ENCODE measurements at places on chromosomes 7 and 10.

GRCh38 chr7:90607196-90607595 is 11.1 kb downstream of the CDK14 start:
- DNase-seq = no peak

DNA sequence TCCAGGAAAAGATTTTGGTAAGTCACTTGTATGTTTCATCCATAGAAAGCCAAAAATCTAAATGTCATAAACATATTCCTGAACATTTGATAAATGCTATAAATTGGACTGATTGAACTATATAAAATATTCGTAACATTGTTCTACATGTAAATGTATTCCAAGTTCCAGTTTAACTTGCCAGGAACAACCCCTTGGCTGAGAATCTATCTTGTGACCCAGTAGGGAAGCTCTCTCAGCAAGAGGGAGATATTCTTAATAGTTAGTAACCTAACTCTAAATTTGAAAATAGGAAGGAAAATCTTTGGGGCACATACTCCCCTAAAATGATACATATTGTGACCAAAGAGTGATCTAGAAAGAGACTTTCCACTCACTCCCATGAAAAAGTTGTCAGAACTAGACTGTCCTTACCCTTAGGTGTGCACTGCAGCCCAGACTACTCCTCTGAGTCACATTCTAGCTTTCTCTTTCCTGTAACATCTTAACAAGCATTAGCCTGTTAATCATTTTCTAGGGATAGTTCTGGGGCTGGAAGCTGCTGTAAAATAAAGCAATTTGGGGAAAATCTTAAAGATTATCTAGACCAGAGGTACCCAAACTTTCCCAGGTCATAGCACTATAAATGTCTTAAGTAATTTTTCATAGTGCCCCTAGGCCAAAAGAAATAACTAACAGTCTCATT is 73.7 kb upstream of the SKAP2 start:
- no peak for DNase-seq

- DNase-seq = no peak
These were observed 43.6 kb upstream of the THSD7A start for GRCh38 chr7:11875635-11876034.

DNA sequence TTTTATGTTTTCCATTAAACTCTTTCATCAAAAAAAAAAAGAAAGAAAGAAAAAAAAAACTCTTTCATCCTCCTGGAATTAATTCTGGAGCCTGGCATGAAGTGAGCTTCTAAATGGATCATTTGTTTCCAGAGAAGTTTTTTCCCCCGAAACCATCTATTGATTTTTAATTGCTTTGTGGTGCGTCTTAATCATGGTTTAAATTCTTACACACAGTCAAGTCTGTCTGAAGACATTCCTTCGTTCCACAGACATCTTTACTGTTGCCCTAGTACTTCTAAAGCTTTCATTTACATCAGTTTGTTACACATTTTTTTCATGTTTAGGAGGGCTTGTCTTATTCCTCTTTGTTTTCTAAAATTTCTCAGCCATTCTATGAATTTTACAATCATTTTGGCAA is 493.4 kb upstream of the FOXK1 start:
- DNase-seq = no peak

DNA sequence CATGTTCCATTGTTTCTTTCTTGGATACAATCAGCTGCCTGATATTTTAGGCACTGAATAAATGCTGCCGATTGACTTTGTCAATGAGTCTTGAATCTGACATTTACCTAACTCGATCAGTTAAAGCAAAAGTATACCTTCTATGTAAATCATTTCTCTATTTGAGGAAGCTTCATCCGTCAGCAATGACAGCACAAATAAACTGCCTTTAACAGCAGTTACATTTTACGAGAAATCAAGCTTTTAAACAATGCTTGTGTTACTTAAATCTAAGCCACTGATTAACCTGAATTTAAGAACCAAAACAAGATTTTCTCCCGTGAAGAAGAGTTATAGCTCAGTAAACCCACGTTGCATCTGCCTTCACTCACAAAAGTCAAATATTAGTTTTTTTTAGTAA is 71.3 kb downstream of the CUL1 start:
- DNase-seq = no peak

DNA sequence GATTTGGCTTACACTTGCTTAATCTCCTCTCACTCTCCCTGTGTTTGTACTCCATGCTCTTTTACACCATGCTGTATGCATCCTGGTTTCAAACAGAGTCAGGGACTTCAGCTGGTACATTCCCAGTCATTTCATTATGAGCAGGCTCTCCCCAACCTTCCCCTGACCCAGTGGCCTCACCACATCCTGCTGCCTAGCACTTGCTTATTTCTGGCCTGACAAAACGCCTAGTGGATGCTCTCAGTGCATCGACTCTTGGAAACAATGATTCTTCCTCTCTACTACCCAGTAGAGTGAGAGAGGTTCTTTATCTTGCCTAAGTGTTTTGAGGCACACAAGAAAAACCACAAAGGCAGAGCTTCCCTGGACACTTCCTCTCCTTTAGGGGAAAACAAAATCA is 63.4 kb downstream of the CAV1 start:
- peak; percentile 79 for DNase-seq

DNA sequence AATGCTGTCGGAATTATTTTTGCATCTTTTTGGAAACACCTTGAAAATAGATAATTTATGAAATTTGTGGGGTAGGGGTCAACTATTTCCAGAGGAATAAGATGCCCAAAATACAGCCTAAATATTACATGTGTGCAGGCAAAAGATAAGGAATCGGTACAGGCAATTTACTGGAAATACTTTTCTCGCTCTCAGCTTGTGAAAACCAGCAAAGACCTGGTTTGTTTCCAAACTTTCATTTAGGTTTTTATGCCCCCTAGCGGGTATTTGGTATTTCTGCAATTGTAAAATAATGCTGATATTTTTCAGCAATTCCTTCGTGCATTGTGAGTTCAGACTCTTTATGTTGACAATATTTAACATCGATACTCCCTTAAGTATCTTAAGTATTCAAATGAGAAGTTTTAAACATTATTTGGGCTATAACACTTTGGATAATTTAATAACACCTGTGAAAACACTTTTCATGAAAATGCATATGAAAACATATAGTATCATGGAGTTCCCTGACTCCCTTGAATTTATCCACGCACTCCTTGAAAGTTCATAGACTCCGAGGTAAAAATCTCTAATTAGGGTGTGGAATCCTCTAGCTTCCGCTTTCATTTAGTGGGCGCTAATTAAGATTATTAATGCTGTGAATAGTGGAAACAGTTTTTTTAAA is 132.4 kb downstream of the TSPAN12 start:
- DNase-seq = peak; percentile 32

DNA sequence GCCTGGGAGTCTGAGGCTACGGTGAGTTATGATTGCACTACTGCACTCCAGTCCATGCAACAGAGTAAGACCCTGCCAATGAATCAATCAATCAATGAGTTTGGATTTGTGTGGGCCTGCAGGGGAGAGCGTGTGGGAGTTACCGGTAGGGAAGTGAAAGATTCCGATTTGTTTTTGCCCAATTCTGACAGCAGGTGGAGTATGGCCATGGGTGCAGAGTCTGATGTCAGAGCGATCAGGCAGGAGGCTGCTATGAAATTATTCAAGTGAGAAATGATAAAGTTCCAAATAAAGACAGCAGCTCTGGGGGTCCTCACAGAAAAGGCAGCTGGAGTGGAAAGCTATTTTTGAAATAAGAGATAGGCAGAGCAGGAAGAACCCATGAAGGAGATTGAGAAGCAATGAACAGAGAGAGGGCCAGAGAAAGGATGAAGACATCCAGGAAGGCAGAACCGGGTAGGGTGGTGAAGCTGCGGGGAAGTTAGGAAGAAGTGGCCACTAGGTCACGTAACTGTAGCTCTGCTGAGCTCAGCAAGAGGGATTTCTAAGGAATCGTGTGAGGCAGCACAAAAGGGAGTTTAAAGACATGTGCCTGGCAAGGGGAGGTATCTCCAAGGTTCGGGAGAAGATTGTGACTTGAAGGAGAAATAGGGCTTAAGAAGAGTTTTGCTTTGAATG is 93.7 kb upstream of the NMT2 start:
- peak; percentile 54 for DNase-seq

GRCh38 chr10:121631365-121632029 is 33.3 kb upstream of the FGFR2 start:
- no peak for DNase-seq

GRCh38 chr7:31023877-31024276 is 28.2 kb upstream of the ADCYAP1R1 start:
- DNase-seq = no peak

GRCh38 chr7:100578246-100579183 is 4.8 kb upstream of the SAP25 start:
- DNase-seq = no peak

DNA sequence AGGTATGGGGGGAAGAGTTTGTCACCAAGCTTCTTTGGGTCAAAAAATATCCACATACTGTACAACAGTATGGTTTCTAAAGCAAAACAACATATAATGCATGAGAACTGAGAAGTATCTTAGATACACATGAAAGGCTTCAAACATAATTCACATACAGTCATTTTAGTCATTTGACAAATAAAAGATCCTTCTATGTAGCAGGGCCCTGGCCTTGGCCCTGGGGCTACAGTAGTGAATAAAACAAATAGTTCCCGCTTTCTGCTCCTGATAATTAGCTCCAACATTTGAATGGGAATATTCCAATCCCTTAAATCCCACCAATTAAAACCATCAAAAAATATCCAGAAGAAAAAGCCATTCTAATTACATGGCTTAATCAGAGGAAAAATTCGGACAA is 51.3 kb downstream of the MALSU1 start:
- DNase-seq = no peak

GRCh38 chr10:77801474-77802161 is 124.9 kb downstream of the DLG5 start:
- no peak for DNase-seq

DNA sequence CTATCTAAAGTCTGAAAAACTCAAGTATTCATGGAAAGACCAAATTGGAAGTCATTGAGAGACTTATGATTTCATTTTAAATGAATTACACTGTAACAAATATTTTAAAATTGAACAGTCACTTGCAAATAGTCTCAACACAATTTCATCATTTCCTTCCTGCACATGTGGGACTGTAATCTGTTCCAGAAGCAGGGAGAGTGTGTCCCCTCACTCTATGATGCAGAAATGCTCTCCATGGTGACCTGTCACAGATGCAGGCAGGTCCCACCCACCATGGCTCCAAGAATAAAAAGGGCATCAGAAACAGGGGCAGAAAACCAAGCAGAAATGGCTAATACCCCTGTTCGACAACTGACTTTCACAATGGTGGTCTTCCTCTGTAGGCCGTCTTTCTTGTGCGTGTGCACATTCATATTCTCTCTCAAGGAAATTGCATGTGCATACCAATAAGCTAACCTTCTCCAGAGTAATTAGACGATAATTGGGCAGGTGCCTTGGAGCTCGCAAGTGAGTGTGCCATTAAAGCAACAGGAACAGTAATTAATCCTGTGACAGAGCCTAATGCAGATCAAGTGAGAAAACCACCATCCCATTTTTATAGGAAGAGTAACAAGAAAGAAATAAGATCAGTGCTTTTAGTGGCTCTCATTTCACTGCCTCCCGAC is 170.9 kb downstream of the ZMYND11 start:
- peak; percentile 7 for DNase-seq

DNA sequence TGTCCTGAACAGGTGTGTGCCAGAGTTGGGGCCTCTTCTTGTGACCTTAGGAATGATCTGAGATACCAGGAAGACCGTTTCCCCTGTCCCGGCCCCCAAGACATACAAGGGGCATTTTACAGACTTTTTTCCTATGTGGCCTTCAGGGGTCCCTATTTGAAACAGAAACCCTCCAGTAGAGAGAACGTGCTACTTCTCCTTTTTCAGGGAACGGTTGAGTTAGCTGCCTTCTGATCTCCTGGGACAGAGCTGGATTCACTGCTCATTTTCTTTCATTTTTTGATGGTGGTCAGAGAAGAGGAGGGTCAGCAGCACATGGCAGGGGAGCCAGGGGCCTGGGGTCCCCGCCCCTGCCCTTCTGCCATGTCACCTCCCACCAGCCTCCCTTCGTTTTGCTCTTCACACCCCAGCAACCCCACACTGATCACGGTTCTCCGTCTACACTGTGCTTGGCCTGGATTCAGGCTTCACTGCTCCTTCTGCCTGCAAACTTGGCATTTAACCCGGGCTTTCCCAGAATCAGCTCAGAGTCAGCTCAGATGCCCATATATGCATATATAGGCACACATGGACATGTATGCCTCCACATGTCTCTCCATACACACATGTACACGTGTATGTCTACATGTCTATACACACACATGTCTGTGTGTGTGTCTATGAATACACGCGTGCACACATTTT is 138.1 kb upstream of the BTBD16 start:
- no peak for DNase-seq

DNA sequence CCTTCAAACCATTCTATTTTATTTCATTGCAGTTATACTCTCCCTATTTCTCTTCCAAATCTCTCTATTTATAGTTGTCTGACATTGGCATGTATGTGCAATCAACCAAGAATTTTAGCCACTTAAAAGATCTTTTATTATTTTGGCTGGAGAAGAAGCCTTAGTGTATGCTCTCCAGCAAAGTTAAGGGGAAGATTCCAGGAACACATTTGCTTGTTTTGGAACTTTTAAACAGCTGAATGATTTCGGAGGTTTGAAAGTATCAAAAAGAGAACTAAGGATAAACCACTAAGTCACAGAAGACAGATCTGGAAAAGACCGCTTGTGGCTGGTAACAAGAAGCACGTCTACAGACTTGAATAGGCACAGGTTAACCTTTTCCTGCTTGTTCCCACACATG is 182.2 kb upstream of the FZD1 start:
- DNase-seq = no peak

GRCh38 chr10:119391440-119392251 is 150.9 kb downstream of the RGS10 start:
- no peak for DNase-seq

DNA sequence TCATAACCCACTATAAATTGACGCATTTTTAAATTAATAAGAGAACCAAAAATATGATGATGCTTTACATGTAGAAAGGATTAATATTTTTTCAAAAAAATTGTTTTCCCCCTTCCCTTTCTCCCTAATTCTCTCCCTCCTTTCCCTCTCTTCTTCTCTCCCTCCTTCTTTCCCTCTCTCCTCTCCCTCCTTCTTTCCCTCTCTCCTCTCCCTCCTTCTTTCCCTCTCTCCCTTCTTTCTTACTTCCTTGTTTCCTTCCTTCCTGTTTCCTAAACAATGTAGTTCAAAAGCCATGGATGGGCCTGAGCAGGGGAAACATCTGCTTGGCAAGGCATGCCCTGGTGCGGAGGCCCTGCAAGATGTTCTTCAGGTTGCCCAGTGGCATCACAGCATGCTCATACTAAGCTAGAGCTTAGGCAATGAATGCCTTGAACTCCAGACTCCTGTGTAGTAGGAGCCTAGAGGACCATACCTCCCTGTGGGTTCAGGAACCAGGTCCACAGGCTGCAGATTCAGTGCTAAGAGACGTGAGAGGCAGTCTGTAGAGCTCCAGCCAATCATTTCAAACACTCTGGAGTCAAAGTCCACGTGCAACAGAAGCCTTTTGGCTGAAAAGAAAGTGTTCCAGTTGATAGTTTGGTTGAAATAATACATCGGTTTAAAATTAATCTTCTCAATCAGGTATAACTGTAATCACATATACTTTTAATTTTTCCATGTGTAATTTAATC is 20.1 kb upstream of the MRPS17 start:
- DNase-seq = no peak

GRCh38 chr7:111089822-111090426 is 1.0 kb upstream of the LRRN3 start:
- peak; percentile 46 for DNase-seq

GRCh38 chr10:129419397-129419796 is 47.6 kb upstream of the MGMT start:
- no peak for DNase-seq

Measured in dermis microvascular lymphatic vessel endothelial cell (primary cell).